ENCODE measurements at places on chromosomes 1 and 21.
A peak's percentile ranks its signal among the peaks of the same experiment; 100 is the strongest.

DNA sequence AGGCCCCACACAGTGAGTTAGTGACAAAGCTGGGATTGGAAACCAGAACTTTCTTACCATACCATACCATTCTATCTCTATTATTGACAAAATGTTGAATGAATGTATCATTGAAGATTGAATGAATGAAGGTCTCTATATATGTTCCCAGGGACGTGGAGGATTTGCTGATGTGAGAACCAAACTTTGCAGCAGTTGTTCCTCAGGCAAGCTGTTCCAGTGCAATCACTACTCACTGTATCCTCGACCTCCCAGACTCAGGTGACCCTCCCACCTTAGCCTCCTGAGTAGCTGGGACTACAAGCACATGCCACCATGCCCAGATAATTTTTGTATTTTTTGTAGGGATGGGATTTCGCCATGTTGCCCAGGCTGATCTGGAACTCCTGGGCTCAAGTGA, 11.6 kb upstream of the LIN28A start:
- no peak for DNase-seq

- DNase-seq: peak; percentile 18
Observed at GRCh38 chr1:247487057-247487456, 29.2 kb upstream of the OR2B11 start.

GRCh38 chr21:14614287-14614686, 68.2 kb upstream of the SAMSN1 start:
- DNase-seq: no peak

DNA sequence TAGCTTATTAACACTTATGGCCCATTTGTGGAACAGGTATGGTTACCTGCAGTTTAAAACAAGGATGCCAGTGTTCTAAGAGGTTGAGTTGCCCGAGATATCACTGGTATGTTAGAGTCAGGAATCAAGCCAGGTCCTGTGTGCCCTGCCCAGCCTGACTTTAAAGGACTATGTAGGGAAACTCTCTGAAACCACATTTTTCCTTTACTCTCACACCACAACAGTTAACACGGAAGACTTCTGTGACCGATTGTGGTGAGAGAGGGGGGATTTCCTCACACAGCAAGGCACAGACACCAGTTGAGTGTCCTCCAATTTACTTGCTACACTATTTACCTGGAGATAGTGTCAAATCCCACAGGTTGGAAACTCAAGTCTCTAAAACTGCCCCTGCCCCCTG, 47.8 kb downstream of the UCK2 start:
- peak; percentile 43 for DNase-seq

- no peak for DNase-seq
Observed at GRCh38 chr1:203797948-203798655, 2.7 kb downstream of the ZBED6 start.

DNA sequence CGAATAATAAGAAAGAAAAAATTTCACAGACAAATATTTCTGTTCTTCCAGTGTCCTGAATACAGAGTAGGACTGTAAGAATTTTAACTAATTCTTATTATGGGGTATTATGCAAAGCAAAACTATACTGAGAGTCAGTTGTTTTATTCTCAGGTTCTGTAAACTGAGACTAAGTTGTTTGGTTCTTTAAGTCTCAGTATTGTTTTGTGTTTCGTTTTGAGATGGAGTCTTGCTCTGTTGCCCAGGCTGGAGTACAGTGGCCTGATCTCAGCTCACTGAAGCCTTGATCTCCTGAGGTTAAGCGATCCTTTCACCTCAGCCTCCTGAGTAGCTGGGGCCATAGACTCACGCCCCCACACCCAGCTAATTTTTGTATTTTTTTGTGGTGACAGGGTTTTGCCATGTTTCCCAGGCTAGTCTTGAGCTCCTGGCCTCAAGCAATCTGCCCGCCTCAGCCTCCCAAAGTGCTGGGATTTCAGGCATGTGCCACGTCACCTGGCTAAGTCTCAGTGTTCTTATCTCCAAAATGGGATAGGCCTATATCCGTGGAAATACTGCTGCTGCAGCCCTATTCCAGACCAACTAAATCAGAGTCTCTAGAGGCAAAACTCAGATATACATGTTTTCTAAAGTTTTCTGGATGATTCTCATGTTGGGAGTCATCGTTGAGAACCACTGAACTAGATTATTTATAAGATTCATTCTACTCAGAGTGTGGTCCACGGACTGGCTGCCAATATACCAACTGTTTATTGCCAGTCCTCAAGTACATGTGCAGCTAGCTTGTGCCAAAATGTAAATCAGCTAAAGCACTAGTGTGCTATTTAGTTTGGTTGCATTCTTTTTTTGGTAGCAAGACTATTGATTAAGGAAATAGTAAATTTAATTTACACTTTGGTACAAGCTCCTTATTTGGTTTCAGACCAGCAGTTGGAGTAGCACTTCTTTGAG, 116.6 kb downstream of the HS2ST1 start:
- DNase-seq: no peak

GRCh38 chr21:34144224-34144623, 70.8 kb downstream of the MRPS6 start:
- DNase-seq: no peak

- DNase-seq: no peak
Observed at GRCh38 chr1:5648410-5649165, 343.6 kb downstream of the NPHP4 start.

DNA sequence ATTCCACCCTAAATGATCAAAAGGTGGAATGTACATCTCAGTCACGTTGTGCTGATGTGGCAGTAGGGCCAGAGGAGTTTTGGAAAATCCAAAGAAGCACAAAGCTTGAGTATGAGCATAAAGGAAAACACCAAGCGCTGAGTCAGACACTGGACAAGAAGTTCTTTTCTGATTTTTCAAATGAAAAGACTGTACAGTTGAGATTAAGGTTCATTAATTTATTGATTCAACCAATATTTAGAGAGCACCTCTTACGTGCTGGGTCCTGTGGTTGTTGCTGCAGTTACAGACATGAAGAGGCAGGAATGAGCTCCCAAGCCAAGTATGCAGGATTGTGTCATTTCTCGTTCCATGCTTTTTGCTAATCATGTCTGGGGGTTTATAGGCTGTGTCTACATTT, 28.9 kb upstream of the APP start:
- DNase-seq: no peak

GRCh38 chr1:100862591-100862990, 32.1 kb downstream of the EXTL2 start:
- DNase-seq: no peak

DNA sequence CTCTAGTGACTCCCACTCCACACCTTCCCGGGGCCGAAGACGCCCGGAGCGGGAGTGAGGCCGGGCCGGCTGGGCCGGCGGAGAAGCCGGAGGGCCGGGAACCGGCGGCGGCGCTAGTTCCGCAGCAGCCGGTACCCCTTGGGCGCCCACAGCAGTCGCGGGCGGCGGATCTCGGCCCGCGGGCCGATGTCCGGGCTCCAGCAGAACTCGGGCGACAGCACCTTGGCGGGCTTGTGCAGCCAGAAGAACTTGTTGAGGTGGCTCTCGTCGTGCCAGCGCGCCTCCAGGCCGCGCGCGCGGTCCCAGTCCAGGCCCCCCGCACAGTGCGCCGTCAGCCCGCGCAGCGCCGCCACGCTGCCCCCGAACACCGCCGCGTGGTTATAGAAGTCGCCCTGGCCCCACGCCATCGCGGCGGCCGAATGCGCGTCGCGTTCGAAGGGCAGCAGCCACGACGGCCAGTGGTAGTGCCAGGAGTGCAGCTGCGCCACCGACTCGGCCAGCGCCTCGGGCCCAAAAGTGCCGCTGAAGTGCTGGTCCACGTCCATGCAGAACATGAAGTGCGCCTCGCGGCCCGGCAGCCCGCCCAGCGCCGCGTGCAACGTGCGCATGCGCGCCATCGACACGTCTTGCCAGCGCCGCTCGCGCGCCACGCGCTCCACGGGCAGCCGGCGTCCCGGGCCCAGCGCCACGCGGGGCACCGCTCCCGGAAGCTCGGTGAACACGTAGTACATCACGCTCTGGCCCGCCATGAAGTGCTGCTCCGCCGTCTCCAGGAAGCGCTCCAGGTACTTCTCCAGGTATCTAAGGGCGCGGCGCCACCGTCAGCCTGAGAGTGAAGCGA, 14.0 kb downstream of the A3GALT2 start:
- DNase-seq: no peak

DNA sequence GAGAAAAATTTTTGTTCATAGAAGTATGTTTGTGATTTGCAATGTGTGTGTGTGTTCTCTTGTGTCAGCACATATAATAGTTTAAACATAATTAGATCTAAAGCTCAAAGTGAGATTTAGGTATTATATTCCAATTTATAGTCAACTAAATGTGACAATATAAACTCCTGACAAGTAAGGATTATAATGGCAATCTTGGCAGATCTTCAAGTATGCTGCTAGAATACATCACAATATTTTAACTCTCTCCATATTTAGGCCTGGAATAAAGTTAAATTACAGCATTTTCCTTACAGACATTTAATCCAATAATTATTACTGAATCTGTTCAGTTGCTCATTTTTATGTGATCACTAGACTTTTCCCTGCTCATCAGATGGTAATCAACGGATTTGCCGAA, 65.8 kb downstream of the LYPLAL1 start:
- DNase-seq: no peak

- DNase-seq: peak; percentile 54
Observed at GRCh38 chr1:248851390-248851789, 7.5 kb downstream of the ZNF692 start.

GRCh38 chr1:8873506-8874229, 4.8 kb downstream of the ENO1 start:
- no peak for DNase-seq

GRCh38 chr1:211830055-211830327, 572 bp downstream of the LPGAT1 start:
- DNase-seq: no peak

- DNase-seq: peak; percentile 10
Observed at GRCh38 chr1:151720554-151720953, 768 bp upstream of the RIIAD1 start.

DNA sequence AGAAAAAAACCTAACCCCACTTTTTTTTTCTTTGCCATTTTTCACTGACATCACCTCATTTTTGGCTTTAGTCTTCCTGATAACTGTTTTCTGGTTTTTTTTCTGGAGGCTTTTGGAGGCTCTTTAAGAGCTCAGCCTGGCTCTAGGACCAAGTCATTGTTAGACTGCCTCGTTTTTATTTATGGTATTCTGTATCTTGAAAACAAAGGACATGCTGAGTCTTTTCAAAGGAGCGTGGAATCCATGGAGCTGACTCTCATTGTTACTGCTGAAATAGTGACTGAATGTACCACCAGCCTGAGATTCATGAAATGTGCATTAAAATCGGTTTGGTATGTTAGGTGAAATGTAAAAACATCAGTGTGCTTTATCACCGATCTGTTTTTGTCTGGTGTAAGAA, 28.0 kb downstream of the RASAL2 start:
- no peak for DNase-seq

GRCh38 chr1:55694310-55694801, 479.2 kb upstream of the USP24 start:
- DNase-seq: no peak

- DNase-seq: peak; percentile 40
Observed at GRCh38 chr1:226649780-226650179, 89.3 kb downstream of the ITPKB start.

- DNase-seq: peak; percentile 32
Observed at GRCh38 chr21:26850116-26850643, 5.0 kb upstream of the ADAMTS1 start.

DNA sequence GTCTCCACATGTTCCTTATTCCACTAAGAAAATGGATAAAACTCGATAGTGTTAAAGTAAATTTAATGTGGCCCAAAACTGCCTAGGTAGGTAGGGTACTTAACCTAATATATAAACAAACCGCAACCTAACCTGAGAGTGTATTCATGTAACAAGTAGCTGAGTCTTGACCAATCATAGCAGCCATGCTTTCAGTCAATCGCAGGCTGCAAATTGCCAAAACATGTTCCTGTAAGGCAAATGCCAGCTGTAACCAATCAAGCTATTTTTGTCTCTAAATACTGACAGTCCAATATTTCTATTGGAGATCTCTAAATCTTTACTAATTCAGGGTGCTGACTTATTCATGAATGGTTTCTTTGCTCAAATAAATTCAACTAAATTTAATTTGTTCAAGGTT, 3.1 kb upstream of the HMGCS2 start:
- DNase-seq: no peak

- no peak for DNase-seq
Observed at GRCh38 chr1:26389604-26390247, 17.2 kb upstream of the ZNF683 start.

DNA sequence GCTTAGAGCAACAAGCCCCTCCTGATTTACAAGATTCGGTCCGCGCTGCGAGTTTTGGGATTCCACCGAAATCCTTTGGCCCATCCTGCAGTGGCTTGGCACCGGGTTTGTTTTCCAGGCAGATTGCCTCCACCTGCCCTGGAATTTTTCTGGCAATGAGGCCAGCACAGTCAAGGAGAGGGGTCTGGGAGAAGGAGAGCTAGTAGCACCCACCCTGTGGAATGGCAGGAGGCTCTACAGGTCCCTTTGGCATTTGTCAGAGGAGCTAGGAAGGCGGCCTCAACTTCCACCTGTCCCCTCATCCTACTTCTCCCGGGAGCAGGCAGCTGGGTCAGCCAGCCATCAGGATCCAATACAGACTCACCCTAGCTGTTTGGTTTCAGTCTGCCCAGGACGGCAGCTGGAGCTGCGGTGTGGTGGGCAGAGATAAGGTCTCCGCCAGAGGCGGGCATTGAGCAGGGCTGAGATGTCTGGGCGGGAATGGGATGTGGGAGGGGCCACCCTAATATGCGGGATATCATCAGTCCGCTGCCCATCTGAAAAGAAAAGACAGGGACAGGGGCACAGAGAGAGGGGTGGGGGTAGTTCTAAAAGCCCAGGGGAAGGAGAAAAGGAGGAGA, 37.8 kb upstream of the PRELP start:
- DNase-seq: no peak

GRCh38 chr1:91872000-91872399, 14.0 kb downstream of the TGFBR3 start:
- no peak for DNase-seq

DNA sequence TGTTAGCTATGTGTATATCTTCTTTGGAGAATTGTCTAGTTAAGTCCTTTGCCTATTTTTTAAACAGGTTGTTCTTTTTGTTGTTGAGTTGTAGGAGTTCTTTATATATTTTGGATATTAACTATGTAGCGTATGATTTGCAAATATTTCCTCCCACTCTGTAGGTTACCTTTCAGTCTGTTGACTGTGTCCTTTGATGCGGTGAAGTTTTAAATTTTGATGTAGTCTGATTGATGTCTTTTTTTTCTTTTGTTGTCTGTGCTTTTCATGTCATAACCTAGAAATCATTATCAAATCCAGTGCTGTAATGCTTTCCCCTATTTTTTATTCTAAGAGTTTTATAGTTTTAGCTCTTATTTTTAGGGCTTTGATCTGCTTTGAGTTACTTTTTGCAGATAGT, 8.7 kb upstream of the KISS1 start:
- DNase-seq: no peak

DNA sequence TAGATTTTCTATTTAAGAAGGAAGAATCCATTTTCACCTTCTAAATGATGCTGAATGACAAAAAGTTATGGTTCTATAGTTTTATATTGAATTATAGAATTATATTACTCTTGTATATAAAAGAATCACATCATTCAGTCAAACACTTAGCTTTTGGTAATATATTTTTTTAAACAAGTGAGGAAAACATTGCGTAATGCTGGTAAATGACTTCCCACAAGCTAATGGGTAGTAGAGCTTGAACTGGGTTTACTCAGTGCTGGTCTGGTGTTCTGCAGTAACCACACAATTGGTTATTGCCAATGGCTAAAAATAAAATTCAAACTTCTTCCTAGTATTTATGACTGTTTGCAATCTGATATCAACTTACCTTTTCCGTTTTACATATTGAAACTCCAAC, 10.6 kb upstream of the GIPC2 start:
- DNase-seq: no peak

- no peak for DNase-seq
Observed at GRCh38 chr1:83882906-83883305, 116.0 kb downstream of the TTLL7 start.

- no peak for DNase-seq
Observed at GRCh38 chr1:84841971-84842370, 51.0 kb downstream of the LPAR3 start.
